WERI-Rb-1 (cell line): ENCODE measurements at places on chromosomes 16 and 17.

GRCh38 chr16:29012913-29013553 lies 28.2 kb downstream of the LAT start:
- no peak for DNase-seq

GRCh38 chr16:71348262-71349085 lies 10.0 kb upstream of the CALB2 start:
- peak; percentile 24 for DNase-seq

DNA sequence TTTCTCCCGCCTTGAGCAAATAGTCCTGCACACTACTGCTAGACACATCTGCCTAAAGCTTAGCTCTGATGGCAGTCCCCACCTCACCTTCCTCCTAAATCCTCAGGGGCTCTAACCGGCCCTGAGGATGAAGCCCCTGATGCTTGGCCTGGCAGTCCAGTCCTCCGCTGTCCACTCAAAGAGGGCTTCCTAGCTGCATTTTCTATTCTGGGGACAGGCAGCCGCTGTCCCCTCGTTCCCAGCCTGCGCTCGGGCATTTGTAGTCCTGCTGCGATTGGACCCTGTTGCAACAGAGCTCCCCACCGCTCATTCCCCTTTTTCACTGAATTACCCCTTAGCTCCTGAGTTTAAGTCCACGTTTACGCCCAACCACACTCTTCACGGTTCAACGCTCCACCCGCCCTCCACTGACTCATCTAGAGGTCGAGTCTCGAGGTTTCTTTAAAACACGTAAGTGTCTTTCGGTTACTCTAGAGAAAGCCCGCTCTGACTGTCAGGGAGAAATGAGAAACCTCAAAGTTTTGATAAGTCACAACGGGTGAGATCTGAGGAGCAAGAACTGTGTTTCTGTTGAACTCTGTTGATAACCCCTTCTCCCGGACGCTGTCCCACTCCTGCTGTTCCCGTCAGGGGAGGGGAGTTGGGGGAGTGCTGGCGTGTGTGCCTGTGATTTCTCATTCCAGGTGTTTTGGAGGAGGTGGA lies 4.5 kb downstream of the CCR7 start:
- DNase-seq = no peak

DNA sequence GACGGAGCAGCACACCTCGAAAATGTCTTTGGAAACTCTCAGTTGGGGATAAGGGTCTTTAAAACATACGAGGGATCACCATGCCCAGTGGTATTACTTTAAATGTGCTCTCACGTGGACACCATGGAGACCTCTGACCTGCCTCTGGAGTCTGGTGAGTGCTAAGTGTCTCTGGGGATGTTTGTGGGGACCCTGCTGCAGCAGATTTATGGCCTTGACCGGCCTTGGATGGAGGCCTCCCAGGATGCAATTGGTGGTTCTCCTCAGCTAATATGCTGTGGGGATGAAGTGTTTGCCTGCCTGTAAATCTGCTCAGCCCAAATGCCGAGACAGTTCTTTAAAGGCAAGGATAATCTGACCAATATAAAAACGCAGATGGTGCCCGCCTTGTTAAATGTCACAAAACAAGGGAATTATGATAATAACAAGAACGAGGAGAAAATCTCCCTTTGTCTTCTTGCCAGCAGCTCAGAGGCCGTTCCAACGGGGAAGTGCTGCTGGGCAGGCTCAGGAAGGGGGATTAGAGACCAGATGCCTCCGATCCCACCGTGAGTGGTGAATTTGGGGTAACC lies 154.4 kb downstream of the ABCC12 start:
- peak; percentile 14 for DNase-seq

DNA sequence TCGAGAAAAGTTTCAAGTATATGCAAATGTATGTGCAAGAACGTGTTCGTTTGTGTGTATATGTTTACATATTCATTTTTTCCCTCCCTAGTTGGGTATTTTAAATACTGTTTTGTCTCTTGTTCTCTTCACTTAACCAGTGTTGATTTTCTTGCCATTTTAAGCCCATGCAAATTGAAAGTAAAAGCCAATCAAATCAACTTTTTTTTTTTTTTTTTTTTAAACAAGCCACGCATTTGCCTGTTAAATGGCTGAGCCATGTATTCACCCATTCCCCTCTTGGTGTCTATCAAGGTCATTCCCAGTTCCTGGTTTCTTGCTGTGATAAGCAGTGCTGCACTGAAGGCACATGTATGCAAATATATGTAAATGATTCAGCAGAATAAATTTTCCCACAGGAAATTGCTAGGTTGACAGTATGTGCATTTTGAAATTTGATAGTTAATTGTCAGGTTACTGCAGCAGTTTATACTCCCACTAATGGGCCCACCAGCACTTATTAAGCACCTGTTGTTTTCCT lies 12.2 kb downstream of the ABCC1 start:
- DNase-seq = no peak

GRCh38 chr17:56785405-56785804 lies 48.3 kb downstream of the C17orf67 start:
- DNase-seq = no peak
